CD4-positive, alpha-beta memory T cell (primary cell): ENCODE measurements at places on chromosomes 16 and 17. TPM values are rescaled to one million over a fixed set of nuclear protein-coding genes. Genes with fewer than 3 reads are reported as not detected.

DNA sequence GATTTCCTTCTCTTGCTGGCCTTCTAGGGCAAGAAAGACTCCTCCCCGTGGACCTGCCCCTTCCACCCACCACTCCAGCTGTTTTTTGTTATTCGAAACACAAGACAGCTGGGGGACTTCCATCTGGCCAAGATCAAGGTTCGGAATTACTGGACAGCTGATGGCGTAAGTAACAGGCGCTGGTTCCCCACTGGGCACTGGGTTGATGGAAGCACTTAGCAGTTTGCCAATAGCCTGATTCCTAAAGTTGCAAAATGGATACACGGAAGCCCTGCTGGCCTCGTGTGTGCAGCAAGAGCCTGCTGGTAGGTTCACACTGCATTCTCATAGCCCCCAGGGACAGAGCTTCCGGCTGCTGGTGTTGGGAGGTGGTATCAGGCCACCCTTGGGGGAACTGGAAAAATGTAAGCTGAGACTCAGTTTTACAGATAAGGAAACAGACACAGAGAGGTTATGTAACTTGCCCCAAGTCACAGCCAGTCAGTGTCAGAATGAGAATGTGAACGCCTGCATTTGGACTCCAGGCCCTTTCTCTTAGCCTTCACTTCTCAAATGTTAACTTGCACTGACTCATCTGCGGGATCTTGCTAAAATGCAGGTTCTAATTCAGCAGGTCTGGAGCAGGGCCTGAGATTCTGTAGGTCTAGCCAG lies 171.7 kb downstream of the KATNIP start:
- H3K36me3 ChIP-seq, result no peaks in the 10 kb centered on the region
- no peaks in the 10 kb centered on the region for H3K27me3 ChIP-seq
- H3K4me3 ChIP-seq, result no peak overlapping the region
- no peak for DNase-seq

- H3K27ac ChIP-seq, result no peak overlapping the region
- no peaks in the 10 kb centered on the region for H3K27me3 ChIP-seq
- peaks cover 10% of the 10 kb centered on the region for H3K36me3 ChIP-seq
- no peak for DNase-seq
Observed at GRCh38 chr16:89744813-89745212, 23.5 kb downstream of the ZNF276 start.

DNA sequence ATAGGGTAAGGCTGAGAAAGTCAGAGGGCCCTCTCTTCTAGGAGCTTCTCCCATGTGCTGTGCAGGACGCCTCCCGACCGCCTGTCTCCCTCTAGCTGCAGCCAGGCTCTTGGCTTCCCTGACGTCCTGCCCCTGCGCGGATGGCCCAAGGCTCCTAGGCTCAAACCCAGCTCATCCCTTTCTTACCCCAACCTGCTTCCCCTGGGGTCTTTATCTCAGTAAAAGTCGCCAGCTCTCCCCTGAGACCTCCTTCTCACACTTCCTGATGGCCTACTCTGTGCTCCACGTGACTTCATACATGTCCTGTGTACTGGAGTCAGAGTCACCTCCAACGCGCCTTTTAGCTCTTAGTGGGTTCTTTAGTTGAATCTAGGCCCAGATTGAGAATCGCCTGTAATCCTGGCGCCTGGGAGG lies 1.1 kb upstream of the ZNF747 start:
- H3K4me1 ChIP-seq, result peaks cover 29% of the 10 kb centered on the region
- peak overlapping the region; percentile 91 for H3K27ac ChIP-seq
- H3K27me3 ChIP-seq, result no peaks in the 10 kb centered on the region
- H3K4me3 ChIP-seq, result peak overlapping the region; percentile 86
- no peaks in the 10 kb centered on the region for H3K36me3 ChIP-seq
- DNase-seq, result peak; percentile 55

GRCh38 chr16:87535457-87535854 lies 42.6 kb upstream of the ZCCHC14 start:
- H3K27ac ChIP-seq, result no peak overlapping the region
- no peak overlapping the region for H3K4me3 ChIP-seq
- H3K27me3 ChIP-seq, result no peaks in the 10 kb centered on the region
- DNase-seq, result no peak

DNA sequence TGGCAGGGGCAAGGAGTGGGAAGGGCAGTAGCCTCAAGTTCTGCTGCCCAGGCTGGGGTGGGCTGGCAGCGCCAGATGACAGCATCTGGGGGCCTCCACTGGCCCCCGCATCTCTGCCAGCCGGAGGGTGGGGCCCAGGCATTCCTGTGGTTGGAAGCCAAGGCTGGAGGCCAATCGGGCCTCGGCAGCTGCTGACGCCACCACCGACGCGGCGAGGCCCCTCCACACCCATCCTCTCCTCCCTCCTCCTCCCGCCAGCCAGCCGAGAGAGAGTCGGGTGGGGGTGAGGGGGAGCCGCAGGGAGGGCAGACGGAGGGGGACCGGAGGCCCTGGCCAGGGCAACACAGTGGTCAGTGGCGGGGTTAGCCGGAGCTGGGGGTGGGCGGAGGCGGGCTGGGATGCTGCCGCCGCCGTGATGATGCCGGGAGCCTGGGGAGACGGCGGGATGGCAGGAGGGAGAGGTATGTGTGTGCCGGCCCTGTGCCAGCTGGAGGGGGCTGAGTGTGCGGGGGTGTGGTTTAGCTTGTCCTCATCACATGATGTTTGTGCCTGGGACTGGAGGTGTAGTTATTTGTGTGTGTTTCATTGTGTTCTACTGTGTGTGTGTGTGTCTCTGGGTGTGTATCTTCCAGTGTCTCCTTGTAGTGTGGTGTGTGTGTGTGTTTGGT lies 36.6 kb downstream of the ARHGAP23 start:
- no peaks in the 10 kb centered on the region for H3K27me3 ChIP-seq
- H3K27ac ChIP-seq, result no peak overlapping the region
- H3K36me3 ChIP-seq, result no peaks in the 10 kb centered on the region
- H3K4me1 ChIP-seq, result no peaks in the 10 kb centered on the region
- H3K4me3 ChIP-seq, result no peak overlapping the region

GRCh38 chr17:76523084-76524037 lies 14.1 kb downstream of the CYGB start:
- peak; percentile 77 for DNase-seq
- H3K36me3 ChIP-seq, result no peaks in the 10 kb centered on the region
- H3K27me3 ChIP-seq, result no peaks in the 10 kb centered on the region
- H3K4me3 ChIP-seq, result no peak overlapping the region
- H3K4me1 ChIP-seq, result peaks cover 27% of the 10 kb centered on the region

DNA sequence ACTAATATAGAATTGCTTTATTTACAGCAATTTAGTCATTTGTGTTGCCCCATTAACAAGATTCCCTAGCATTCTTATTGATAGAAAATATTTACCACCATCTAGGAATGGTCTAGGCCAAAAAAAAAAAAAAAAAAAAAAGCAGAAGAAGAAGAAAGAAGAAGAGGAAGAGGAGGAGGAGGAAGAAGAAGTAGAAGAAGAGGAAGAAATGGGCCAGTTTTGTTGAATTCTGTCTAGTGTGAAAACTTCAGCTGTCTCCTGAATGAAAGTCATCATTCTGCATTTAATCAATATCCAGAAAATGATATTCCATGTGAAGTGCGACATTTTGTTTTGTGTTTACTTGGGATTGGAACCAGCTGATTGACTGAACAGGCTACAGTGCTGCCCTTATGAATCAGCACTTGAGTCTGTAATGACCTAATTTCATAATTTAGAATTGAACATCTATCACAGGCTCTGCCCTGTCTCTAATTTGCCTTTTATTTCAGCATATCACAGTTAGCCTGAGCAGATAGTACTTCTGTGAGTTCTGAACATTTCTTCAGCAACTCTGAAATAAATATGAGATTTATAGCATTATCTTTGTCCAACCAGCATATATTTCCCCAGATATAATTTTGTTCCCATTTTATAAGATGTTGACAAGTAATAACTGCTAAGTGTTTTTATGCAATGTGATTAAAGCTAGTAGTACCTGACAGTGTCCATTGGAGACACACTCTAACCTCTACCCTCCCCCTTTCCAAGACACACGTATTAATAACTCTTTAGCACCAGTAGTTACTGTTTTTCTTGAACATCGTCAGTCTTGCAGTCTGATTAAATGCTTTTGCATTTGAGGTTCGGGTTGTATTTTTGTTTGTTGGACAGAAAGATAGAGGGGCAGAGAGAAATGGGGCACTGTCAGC lies 5.9 kb downstream of the ANKFN1 start:
- no peak for DNase-seq
- no peaks in the 10 kb centered on the region for H3K4me1 ChIP-seq
- H3K27ac ChIP-seq, result no peak overlapping the region
- no peak overlapping the region for H3K4me3 ChIP-seq
- no peaks in the 10 kb centered on the region for H3K27me3 ChIP-seq

SPNS2 gene
- total RNA-seq, result 0.12 TPM
